Mesendoderm (in vitro differentiated cells): ENCODE measurements at places on chromosomes 3 and 15.

GRCh38 chr3:21533002-21533401 is 218.0 kb downstream of the ZNF385D start:
- no peak for DNase-seq

GRCh38 chr15:66936109-66936860 is 129.1 kb upstream of the SMAD3 start:
- DNase-seq: no peak

DNA sequence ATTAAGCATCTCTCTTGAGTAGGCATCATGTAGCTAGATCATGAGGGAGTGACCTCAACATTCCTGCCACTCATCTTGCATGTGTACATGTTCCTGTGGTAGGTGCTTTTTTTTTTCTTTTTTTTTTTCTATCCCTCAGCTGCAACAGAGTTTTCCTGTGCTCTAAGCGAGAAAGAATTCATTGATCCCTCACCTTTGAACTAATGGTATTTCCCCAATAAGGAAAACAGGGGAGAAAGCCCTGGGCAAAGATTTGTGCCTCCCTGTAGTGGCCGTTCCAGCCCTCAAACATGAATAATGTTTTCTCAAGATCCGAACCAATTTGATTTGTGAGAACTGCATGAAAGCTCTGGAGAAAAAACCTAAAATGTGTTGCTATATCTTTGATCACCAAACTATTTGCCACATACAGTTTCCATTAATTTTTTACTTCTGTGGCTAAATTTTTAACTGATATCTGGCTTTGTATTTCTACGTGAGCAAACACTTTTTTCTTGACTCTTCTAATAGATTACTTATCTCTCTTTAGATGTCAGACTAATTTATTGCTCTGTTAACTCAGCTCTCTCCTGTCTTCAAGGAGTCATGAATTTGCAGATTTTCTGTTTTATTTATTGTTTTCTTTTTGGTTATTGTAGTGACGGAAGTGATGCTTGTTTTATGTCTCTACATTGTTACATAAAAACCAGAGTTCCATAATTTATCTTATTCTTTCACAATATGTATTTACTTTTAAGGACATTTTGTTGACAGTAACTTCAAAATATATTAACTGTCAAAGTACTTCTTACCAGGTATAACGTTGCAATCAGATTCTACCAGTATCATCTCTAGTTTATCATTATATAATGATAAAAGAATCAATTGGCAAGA is 1396.5 kb downstream of the OTOL1 start:
- no peak for DNase-seq

DNA sequence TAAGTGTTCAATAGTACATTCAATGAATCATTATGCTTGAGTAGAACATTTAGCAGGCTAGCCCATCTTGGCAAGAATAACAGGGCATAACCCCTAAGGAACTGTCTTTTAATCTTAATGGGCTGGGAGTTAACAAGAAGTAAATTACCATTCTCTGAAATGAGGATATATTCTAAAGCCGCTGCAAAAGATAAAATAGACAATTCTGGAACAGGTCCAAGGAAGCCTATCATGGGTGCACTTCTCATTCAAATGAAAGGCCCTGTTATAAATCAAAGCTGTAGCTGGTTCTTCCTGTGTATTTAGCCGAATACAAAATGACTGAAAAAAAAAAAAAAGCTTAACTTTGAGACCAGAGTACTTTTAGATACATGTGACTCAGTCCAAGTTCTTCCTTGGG is 15.6 kb downstream of the MTHFS start:
- no peak for DNase-seq

DNA sequence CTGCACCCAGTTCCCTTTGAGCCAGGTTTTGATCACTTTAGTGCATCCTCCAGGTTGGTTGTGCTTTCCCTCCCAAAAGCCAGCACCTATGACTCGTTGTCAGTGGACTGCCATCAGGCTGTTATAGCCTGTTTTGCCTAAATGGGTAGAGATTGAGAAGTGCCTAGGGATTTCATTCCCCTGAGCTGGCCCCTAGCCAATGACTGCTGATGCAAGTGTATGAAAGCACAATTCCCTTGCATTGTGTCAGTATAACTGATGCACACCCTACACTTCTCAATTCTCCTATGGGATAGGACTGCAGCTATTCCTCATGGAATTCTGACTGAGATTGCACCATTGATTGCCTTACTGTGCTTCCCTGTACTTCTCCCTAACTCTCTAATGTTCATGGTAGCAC is 102.1 kb upstream of the ARPP21 start:
- DNase-seq: peak; percentile 50

GRCh38 chr3:172530566-172530965 is 7.3 kb upstream of the TNFSF10 start:
- peak; percentile 65 for DNase-seq

GRCh38 chr15:73691396-73691795 is 7.2 kb downstream of the CD276 start:
- peak; percentile 94 for DNase-seq

DNA sequence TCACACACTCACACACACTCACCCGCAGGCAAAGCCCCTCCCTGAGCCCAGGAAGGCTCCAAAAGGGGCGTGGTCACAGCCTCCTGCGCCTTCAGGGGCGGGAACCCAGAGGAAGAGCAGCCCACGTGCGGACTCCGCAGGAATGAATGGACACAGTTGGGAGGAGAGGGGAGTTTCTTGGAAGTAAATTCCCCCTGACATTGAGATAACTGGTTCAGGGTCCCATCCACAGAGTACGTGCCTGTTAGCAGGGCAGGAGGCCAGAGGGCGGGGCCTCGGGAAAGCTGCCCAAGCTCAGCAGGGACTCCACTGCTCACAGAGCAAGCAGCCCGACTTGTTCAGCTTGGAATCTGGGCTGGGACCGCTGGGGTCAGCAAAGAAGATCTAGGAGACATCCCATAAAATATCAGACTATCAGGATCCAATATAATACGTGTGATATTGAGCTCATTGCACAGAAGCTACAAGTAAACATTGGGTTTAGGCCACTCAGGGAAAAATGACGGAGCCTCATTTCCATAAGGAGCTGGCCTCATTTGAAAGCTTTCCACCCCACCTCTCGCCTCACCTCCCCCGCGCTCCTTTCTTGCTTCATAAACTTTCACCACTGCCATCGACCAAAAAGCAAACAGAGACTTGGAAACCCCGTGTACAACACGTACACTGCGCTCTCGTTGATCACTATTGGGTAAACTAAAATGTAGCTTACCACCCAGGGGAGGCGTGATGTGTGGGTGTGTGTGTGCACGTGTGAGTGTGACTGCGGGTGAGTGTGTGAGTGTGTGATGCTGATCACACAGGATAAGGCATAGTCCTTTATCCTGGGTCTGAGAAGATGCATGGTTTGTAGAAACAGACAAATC is 36.0 kb downstream of the TM2D3 start:
- DNase-seq: peak; percentile 90

DNA sequence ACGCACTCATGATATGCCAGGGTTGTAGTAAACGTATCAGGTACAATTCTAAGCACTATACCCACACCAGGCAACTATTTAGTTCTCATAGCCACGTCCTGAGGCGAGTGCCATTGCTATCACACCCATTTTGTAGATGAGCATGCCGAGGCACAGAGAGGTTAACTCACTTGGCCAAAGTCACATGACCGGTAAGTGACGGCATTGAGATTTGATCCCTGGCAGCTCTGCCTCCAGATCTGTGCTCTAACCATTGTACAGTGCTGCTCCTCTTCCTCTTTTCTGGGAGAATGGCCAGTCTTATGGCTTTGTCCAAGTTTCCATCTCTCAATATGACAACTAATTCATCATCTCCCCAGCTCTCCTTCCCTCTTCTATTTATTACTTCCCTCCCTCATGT is 18.9 kb upstream of the ATP2B2 start:
- no peak for DNase-seq

GRCh38 chr3:17075907-17076306 is 191.2 kb downstream of the PLCL2 start:
- no peak for DNase-seq

- DNase-seq: no peak
Observed at GRCh38 chr15:35080226-35080625, 4.9 kb downstream of the NANOGP8 start.

- DNase-seq: no peak
Observed at GRCh38 chr15:57114070-57114469, 195.6 kb downstream of the TCF12 start.

- no peak for DNase-seq
Observed at GRCh38 chr3:138124188-138124587, 8.0 kb downstream of the A4GNT start.

GRCh38 chr3:30607032-30607833 is 832 bp downstream of the TGFBR2 start:
- peak; percentile 80 for DNase-seq

GRCh38 chr3:173140986-173141385 is at the start of gene SPATA16:
SPATA16 (minus strand) TSS chr3:173141235; CDS start chr3:173117731, 23,504 bp downstream.
- DNase-seq: no peak

DNA sequence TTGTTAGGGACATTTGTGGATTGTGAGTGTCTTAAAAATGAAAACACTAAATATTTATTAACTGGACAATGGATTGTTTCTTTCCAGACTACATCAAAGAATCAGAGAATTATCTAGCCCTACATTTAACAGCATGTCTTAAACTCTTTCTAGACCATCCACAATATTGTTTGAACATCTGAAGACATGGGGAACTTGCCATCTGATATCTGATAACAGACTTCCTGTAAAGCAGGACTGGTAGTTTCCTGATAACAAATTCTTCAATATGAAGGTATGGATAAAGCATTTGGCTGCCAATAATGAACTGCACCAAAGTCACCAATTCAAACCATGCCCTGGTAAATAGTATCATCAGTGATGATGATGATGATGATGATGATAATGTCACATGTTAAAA is 26.2 kb upstream of the HACD2 start:
- DNase-seq: no peak

- DNase-seq: no peak
Observed at GRCh38 chr15:32687556-32687955, 30.2 kb upstream of the GREM1 start.

DNA sequence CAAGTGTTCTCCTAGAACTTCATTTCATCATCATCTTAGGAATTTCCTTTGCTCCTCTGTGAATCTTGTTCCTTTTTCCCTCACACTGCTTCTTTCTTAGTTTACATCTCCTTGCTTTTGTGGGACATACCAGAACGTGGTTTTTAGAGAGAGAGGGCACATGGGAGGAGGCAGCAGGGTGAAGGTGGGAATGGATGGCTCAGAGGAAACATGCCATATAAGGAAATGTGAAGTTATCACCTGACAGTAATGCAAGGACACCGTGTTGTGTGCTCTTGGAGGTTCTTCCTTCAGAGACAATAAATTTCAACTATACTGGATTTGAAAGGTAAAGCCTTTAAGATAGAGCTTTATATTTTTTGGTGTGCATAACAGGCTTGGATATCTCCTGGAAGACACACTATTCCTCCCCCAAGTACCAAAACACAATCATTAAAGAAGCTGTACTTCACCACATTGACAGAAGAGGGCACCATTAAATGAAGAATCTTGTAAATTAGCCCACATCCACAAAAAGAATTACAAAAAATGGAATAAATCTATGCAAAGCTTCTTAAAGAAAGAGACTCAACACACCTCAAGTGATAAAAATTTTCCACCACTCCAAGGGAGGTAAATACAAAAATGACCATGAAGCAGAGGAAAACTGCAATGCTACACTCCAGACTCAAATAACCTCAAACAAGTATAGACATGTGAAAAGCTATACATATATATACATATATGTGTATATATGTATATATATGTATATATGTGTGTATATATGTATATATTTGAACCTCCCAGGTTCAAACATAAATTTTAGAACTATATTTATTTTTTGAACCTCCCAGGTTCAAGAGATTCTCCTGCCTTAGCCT is 26.1 kb downstream of the RPL39L start:
- peak; percentile 39 for DNase-seq

- no peak for DNase-seq
Observed at GRCh38 chr3:127012091-127012490, 29.2 kb downstream of the PLXNA1 start.

- DNase-seq: no peak
Observed at GRCh38 chr3:160826991-160827390, 71.0 kb downstream of the PPM1L start.

GRCh38 chr3:126997455-126998038 is 14.6 kb downstream of the PLXNA1 start:
- no peak for DNase-seq

- no peak for DNase-seq
Observed at GRCh38 chr3:101536266-101536665, 23.3 kb upstream of the SENP7 start.

DNA sequence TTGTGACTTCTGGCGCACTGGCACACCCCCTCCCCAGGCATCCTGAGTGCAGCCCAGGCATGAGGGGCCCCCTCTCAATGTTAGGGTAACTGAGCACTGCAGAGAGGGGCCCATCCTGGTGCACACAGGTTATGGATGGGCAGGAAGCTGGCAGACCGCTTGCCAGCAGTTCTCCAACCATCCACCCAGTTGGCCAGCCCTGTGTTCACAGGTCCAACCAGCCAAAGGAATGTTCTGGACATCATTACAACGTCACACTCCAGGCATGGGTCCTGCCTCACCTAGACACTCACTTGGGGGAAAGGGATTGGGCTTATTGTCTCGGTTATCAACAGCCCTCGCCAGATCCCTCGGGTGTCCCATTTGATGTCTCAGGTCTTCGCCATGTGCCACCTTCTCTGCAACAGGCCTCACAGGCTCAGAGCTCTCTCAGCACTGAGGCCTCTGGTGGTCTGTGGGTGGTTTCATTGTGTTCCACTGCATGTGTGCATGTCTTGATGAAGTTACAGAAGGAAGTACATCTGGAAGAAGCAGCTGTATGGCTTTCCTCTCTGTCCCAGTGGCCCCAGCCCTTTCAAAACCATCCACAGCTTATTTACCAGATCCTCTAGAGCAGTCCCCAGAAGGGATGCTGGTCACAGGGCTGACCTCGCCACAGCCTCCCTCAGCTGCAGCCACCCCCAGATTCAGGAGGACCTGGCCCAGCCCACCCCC is 23.7 kb downstream of the ADCY5 start:
- no peak for DNase-seq

DNA sequence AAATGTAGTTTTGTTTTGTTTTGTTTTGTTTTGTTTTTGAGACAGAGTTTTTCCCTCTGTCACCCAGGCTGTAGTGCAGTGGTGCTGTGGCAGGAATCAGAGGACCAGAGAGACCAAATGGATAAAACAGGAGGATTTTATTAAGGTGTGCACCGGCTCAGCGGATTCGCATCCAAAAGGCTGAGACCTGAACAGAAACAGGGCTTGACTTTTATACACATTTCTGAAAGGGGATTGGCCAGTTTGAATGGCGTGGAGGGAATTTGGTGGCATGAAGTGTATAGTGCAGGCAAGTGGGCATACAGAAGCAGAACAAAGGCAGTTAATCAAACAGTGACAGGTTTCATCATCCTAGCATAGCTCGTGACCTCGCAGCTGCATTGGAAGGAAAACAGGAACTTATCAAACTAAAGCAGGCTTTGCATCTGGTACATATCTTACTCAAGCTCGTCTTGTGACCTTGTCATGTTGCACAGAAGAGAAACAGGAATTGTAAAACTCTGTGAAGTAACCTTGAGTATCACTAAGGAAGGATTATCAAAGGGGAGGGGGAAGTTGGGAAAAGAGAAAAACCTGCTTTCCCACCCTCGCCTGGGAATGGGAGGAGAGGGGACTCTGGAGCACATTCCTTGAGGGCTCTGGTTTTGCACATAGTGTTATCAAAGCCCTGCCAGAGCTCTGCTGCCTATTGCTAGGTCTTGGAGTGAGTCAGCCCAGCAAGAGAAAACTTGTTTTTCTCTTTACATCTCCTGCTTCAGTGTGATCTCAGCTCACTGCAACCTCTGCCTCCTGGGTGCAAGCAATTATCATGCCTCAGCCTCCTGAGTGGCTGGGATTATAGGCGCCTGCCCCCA is 38.5 kb downstream of the C3orf62 start:
- DNase-seq: no peak

GRCh38 chr3:183435661-183436060 is 7.2 kb upstream of the MCF2L2 start:
- peak; percentile 65 for DNase-seq

GRCh38 chr3:150216041-150216811 is 191.9 kb upstream of the TSC22D2 start:
- DNase-seq: peak; percentile 93
